IMR-90 (cell line): ENCODE measurements at places on chromosomes 5 and 9.
A peak's percentile ranks its signal among the peaks of the same experiment; 100 is the strongest.

- no peak for DNase-seq
Measured at GRCh38 chr5:144144956-144145751, 25.3 kb downstream of the YIPF5 start.

- no peak for DNase-seq
Measured at GRCh38 chr5:71892641-71893365, 173.7 kb downstream of the CARTPT start.

DNA sequence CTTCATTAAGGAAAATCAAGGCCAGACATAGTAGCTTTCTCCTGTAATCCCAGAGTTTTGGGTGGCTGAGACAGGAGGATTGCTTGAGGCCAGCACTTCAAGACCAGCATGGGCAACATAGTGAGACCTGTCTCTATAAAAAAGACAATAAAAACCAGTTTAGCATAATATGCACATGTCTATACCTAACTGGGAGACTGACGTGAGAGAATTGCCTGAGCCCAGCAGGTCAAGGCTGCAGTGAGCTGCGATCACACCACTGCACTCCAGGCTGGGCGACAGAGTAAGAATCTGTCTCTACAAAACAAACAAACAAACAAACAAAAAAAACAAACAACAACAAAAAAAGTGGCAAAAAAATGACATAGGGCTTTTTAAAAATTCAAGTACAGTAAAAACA is 820.8 kb downstream of the MTRR start:
- DNase-seq, result no peak

- no peak for DNase-seq
Measured at GRCh38 chr9:10371824-10372223, 241.0 kb downstream of the PTPRD start.

DNA sequence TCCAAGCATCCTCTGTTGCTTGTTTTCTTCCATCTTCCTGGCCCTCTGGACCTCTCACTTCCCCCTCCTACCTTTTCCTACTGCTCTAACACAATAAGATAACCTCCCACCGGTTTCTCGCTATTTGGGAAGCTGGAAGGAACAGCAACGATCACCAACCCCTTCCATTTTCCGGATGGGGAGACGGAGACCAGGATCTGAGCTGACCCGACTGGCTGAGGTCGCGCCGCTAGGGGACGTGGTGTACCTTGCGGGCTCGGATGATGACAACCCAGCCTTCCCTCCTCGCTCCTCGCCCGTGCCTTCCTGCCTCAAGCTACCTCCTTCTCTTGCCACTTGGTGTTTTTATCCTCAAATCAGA is 1.9 kb downstream of the LPAR1 start:
- DNase-seq, result peak; percentile 68

DNA sequence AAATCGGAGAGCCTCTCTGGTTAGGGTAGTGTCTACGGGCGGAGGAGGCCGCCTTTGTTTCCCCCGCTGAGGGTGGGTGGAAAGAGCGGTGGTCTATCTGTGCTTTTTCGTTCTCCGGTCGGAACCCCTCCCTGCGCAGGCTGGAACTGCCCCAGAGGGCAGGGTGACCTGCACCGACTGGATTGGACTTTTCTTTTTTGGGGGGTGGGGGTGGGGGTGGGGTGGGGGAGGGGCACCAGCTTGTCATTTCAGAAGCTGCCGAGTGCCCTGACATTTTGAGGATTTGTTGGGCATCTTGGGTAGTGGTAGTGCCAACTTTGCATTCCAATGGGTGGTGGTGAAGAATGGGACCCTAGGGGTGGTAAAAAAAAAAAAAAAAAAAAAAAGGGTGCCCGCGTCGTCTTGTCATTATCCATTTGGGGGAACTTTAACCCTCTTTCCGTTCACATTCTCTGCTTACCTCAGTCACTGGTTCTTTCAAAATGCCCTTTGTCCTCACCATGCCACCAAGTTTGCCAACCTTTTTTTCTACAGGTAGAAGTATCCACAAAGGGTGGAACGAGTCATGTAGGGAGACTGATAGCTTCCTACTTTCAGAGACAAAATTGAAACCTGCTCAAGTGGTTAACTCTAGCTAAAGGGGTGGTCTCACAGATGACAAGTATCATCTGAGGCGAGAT is 1.3 kb downstream of the UBE2R2 start:
- no peak for DNase-seq

GRCh38 chr5:154395407-154396106 is 50.2 kb upstream of the SAP30L start:
- no peak for DNase-seq

DNA sequence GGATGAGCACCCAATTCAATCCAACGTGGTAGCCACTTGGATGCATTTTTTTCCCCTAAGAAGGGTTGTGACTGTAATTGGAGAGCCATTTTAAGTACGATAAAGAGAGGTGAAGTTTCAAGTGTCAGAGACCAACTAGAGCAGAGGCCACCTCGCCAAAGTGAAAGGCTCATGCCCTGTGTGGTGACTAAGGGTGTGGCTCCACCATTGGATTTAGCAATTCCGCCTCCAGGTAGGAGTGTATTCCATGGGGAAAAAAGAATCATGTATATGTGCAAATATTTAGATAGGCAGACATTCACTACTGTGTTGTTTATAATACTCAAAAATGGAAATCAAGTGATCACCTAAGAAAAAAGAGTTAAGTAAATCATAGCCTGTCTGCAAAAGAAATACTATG is 53.1 kb upstream of the S1PR3 start:
- no peak for DNase-seq

DNA sequence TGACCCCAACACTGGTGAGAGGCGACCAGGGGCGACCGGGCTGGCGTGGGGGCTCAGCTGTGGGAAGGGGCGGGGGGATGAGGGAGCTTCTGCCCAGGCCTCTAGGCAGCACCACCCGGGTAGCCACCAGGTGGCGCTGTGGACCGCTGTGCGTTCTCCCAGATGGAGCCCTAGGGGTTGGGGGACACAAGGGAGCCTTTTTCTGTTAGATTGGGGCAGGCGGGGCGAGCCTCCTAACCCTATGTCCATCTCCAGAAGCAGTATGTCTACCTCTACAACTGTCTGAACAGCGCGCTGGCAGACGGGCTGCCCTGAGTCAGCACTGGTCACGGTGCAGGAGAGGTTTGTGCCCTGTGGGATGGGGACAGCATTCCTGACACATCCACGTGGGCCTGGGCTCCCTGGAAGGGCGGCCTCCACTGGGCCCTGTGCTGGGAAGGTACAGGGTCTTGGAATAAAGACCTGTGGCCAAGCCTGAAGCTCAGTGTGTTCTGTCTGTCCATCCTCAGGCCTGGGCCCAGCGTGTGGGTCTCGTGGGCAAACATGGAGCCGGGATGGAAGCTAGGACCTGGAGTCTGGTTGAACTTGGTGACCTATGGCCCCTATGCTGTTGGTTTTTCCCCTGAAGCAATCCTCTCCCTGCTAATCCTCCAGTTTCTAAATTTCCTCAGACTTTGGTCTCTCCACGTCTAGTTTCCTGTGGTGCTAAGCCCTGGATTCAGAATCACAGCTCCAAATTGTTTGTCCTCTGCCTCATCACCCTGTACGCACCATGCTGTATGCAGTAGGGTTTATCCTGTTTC is 23.1 kb upstream of the SPTLC1 start:
- peak; percentile 55 for DNase-seq

DNA sequence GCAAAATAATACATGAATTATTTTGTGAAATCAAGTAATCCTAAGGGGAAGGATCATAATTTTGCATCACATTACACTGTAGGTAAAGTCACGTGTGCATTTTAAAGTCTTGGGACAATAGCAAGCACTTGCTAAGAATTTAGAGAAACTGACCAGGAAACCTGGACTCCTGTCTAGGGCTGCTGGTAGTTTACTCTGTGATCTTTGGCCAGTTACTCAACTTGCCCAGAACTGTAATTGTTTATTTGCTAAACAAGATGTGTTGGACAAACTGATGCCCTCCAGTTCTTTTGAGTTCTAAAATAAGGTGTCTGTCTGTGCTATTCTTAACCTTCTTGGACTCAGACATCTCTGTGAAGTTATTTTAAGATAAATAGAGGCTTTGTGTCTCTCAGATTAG is 594.8 kb upstream of the DMAC1 start:
- no peak for DNase-seq

DNA sequence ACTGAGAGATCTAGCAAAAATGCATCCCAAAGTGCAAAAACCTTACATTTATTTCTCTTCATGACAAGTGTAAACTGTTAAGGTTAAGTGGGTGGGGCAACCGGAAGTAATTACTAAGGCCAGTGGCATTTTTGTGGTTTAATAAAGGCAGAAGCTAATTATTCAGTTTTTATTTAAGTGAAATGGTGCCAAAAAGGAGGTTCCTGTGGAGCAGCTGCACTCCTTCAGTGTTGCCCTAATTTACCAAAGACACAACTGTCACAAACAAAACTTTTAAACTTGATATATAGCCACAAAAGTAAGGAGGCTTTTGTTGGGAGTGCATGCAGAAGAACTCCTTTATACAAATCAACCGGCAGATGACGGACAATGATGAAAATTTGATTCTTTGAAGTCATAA is 81.6 kb downstream of the NDUFS4 start:
- DNase-seq, result peak; percentile 17

- no peak for DNase-seq
Measured at GRCh38 chr9:113530022-113530635, 66.6 kb downstream of the RGS3 start.

GRCh38 chr5:98777295-98777694 is 3.8 kb downstream of the RGMB start:
- no peak for DNase-seq

DNA sequence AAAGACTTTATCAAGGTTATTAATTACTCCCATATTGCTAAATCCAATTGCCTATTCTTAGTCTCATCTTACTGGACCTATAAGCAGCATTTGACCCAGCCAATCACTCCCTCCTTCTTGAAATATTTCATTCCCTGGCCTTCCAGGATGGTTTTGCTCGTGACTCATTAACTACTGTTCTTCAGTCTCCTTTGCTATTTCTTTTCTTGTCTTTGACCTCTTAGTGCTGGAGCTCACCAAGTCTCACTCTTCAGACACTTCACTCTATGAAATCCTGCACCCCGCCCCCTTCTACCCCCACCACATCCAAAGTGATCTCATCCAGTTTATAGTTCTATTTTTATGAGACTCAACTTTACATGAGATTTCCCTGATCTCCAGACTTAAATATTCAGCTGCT is 803.1 kb upstream of the WWC1 start:
- no peak for DNase-seq

- no peak for DNase-seq
Measured at GRCh38 chr5:6419340-6419852, 29.3 kb upstream of the UBE2QL1 start.

GRCh38 chr9:130191749-130192120 is 19.5 kb downstream of the NCS1 start:
- no peak for DNase-seq

DNA sequence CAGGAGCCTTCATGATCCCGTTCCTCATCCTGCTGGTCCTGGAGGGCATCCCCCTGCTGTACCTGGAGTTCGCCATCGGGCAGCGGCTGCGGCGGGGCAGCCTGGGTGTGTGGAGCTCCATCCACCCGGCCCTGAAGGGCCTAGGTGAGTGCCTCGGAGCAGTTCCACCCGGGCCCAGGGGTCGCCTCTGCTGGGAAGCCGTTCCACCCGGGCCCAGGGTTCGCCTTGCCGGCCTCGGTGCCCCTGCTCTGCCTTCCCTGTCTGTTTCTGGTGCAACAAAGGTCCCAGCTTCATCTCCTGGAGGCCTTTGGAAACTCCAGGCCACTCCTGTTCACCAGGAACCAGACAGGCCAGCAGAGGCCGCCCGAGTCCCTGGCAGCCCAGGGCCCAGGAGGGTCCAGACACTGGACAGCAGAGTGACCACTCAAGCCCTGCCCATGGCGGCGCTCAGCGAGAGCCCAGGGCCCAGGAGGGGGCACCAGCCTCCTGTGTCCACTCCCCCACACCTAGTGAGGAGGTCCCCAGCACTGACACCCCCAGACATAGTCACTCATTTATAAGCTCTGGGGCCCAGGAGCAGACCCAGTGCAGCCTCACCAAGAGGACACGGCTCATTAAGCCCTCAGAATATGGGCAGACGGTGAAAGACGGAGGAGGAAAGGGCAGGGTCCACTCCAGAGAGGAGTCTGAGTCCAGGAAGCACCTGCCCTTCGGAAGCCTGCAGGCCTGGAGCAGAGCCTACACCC is 7.5 kb downstream of the SLC6A19 start:
- DNase-seq, result no peak

DNA sequence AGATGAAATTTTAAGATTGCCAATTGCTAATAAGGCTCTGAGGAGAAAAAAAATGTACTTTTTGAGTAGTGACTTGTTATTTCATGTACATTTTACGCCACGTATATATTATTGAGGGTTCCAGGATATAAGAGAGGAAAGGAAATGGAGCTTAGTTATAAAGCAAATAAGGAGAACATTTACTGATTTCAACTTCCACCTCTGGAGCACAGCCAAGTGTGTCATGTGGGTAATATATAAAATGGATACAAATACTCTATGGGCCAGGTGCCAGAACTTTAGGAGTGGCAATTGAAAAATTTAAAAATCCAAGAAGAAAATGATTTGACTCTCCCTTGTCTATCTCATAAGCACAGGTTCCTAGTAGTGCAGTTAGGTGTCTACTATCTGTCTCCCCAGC is 45.0 kb upstream of the VLDLR start:
- no peak for DNase-seq

DNA sequence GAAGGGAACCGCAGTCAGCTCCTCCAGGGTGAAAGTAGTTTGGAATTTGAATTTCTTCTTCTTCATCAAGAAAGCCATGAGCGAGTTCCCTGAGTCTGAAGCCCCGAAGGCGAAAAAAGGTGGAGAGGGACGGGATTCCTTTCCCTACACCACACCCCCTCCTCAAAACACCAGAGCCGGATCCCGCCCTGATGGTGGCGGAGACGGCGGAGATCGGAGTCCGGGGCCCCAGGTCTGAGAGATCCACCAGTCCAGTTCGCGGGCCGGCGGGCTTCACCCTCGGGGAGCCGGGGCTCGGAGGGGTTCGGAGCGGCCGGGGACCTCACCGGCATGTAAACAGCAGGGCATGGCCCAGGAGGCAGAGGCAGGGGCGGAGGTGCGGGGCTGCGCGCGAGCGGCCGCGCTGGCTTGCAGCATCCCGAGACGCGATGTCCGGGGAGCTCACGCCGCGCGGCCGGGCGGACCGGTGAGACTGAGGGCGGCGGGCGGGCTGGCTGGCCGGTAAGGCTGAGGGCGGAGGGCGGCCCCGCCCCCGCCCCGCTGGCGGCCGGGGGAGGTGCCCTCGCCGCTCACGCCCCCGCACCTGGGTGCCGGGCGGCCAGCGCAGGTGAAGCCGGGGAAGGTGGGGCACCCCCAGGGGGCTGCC is 606 bp downstream of the EEIG1 start:
- DNase-seq, result no peak

GRCh38 chr9:133103987-133104505 is 17.0 kb downstream of the RALGDS start:
- no peak for DNase-seq

DNA sequence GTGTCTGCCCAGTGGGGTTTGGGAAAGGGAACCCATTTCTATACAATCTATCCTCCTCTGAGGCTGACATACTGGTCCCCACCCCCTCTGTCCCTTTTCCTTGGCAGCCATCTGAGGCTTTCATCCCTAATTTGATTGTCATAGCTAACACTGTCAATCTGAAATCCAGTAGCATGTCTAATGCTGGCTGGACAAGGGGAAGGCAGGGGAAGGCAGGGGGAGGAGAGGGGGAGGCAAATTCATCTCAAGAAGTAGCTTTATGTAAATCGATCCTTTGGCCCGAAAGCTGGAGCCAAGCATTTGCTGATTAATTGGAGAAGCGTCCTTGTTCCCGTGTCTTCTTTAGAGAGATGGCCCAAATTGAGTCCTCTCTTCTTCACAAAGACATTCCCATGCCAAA is 314.1 kb upstream of the PANK3 start:
- no peak for DNase-seq

- peak; percentile 90 for DNase-seq
Measured at GRCh38 chr9:70589571-70590314, 175.3 kb upstream of the KLF9 start.

- DNase-seq, result peak; percentile 70
Measured at GRCh38 chr5:149486726-149487635, 64.3 kb downstream of the CSNK1A1 start.
